ENCODE measurements at places on chromosomes 6 and 20.
A peak's percentile ranks its signal among the peaks of the same experiment; 100 is the strongest.

- DNase-seq = peak; percentile 55
These were observed 149.1 kb downstream of the SASH1 start for GRCh38 chr6:148491638-148492251.

DNA sequence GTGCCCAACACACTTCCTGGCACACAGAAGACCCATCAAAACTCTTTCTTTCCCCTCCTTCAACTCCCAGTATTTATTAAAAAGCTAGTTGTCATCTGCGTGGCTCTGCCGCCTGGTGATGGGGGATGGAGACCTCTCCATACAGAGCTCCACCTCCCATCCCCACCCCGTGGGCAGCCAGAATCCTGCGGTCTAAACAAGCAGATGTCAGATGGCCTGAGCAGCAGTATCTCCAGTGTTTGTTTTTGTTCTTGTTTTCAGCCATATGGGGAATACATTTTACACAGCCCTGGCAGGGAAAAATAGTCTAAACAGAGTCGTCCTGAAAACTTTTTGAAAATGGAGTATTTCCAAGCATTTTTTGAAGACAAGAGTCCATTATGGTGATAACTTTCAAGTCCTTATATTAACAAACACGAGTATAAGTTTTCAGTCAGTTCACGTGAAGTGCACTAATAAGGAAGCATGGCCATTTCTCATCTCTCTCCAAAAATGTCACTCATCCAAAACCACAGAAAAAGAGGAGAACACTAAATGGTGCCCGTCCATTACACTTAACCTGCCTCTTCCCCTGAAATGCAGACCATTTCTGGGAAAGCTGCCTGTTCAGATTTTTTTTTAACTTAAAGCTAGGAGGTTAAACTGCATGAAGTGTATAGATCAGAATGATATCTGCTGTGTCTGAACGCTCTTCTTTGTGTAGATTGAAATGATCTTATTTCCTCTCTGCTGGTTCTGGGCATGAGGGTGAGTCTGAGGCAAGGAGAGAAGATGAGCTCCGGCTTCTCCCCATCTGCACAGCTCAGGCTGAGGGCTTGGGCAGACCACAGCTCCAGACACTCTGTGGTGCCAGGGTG is 91.0 kb downstream of the TCP11 start:
- peak; percentile 83 for DNase-seq

DNA sequence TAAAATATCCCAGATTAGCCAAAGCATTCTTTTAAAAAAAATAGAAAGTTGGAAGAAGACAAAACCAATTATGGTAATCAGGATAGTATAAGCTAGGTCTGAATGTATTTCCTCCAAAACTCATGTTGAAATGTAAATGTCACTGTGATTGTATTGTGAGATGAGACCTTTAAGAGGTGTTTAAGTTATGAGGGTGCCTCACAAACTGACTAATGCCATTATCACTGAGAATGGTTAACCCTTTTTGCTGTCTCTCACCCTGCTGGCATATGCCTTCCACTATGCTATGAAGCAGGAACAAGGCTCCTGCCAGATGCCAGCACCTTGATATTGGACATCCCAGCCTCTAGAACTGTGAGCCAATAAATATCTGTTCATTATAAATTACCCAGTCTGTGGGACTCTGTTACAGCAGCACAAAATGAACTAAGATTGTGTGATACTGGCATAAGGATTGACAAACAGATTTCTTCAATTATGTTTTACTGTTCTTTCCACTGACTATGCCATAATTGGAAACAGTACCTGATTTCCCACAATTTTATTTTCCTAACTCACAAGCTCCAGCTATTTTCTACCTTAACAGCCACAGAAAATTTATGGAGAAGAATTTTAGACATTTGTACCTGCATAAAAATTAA is 63.8 kb downstream of the IBTK start:
- no peak for DNase-seq

GRCh38 chr20:4951299-4951698 is 50.0 kb downstream of the SLC23A2 start:
- DNase-seq = peak; percentile 77

GRCh38 chr6:154458565-154459470 is 51.7 kb downstream of the CNKSR3 start:
- peak; percentile 68 for DNase-seq

GRCh38 chr6:169996378-169997051 is 245.1 kb downstream of the ERMARD start:
- DNase-seq = no peak

GRCh38 chr20:20785226-20785625 is 72.8 kb upstream of the RALGAPA2 start:
- DNase-seq = no peak

DNA sequence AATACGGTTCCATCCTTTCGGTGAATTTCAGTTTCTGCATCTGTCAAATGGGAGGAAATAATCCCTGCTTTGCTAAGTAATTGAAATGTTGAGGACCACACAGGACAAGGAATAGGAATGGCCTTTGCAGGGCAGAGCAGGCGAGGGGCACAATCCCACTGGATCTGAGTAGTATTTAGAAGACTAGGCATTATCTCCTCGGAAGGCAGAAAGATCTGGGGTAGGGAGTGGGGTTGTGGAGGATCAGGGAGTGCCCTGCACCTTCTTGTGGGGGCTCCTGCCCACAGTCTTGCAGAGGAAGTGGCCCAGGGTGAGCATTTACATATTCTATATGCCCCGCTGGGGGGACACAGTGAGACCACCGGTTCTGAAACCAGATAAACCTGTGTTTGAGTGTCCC is 87.1 kb upstream of the SIRPA start:
- no peak for DNase-seq

- peak; percentile 86 for DNase-seq
These were observed 4.7 kb downstream of the CITED2 start for GRCh38 chr6:139369568-139370282.

DNA sequence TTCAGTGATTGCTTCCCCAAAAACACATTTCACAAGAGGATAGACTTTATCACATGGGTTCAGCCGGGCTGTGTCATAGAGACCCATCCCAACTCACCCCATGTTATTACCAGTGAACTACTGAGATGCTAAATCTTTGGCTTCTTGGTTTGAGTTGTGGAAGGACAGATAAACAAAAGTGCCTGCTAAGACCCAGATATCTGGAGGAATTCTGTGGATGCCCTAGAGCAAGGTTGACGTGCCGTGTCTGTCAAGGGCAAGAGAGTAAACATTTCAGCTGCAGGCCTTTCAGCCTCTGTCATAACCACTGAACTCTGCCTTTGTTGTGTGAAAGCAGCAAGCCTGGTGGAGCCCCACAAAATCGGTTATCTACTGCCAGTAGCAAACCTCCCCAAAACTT is 11.2 kb upstream of the THBD start:
- no peak for DNase-seq

- DNase-seq = no peak
These were observed 252.4 kb upstream of the TAB2 start for GRCh38 chr6:149065121-149065520.

- DNase-seq = peak; percentile 47
These were observed 32.6 kb downstream of the CEP85L start for GRCh38 chr6:118618676-118619377.

DNA sequence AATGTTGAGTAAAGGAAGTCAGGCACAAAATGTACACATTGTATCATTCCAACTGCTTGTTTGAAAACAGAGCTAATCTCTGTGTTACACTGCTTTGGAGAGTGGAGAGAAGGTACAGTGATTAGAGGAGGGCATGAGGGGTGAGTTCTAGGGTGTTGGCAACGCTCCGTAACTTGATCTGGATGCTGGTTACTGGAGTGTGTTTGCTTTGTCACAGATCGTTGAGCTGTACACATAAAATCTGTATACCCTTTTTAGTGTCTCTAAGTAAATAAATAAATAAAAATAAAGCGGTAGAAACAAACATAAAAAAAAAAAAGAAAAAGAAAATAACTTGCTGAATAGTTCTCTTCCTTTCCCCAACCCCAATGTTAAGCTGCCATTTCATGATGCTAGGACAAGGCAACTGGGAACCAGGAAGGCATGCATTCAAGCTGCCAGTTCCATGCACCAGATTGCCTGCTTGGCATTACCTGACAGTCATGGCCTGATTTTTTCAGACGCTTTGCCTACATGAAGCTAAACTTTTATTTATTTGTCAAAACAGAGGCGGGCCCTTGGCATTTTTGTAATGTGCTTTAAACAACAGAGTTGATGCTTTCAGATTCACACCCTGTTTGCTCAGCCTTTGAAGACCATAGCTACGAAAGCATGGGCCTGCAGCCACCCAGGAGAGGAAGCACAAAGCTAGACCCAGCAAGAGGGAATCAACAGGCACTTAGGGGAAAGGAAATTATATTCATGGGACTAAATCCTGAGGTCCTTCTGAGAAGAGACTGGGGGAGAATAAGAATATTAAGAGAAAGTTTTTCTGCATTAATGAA is 21.2 kb downstream of the TNFRSF21 start:
- DNase-seq = no peak

DNA sequence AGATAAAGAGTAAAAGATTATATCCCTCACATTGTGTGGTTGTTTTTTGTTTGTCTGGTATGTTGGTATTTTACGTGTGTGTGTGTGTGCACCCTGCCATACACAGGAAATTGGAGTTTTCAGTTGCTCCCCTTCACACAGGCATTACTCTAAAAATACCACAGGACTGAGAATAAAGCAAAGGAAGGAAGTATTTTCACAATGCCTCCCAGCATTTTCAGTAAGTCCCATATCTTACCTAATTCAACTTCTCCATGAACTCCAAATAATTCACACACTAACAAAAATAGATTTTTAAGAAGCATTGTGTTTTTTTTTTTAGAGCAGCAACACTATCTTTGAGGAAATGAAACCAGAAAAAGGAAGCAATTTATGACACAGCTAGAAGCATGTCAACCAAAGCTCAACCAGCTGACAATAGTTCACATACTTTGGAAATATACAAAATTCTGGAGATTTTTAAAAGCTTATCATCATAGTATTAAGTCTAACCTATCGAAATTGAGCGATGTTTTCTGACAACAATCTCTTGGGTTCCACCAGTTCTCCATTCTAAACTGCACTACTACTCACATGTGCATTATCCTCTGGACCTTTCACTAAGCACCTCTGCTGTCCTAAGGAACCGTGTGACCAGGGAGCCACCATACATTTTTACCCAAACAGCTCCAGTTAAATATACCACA is 2.1 kb downstream of the UBE2J1 start:
- DNase-seq = peak; percentile 59

DNA sequence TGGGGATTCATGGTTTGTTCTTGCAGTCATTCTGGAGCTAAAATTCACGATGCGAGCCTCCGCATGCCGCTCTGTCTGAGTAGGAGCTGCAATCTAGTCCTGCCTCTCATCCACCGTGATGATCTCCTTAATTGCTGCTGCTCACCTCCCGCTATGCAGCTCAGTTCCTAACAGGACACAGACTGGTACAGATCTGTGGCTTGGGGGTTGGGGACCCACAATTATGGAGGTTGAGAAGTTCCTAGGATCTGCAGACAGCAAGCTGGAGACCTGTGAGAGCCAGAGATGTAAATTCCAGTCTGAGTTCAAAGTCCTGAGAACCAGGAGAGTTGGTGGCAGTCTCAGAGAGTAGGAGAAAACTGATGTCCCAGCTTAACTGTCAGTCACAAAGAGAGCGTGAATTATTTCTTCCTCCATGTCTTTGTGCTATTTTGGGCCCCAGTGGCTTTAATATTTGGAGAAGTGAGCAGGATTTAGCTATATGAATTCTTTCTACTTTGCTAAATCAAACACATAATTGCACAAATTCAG is 378.7 kb upstream of the MAN1A1 start:
- no peak for DNase-seq

- peak; percentile 81 for DNase-seq
These were observed 4.6 kb downstream of the TP53TG5 start for GRCh38 chr20:45373353-45374100.

DNA sequence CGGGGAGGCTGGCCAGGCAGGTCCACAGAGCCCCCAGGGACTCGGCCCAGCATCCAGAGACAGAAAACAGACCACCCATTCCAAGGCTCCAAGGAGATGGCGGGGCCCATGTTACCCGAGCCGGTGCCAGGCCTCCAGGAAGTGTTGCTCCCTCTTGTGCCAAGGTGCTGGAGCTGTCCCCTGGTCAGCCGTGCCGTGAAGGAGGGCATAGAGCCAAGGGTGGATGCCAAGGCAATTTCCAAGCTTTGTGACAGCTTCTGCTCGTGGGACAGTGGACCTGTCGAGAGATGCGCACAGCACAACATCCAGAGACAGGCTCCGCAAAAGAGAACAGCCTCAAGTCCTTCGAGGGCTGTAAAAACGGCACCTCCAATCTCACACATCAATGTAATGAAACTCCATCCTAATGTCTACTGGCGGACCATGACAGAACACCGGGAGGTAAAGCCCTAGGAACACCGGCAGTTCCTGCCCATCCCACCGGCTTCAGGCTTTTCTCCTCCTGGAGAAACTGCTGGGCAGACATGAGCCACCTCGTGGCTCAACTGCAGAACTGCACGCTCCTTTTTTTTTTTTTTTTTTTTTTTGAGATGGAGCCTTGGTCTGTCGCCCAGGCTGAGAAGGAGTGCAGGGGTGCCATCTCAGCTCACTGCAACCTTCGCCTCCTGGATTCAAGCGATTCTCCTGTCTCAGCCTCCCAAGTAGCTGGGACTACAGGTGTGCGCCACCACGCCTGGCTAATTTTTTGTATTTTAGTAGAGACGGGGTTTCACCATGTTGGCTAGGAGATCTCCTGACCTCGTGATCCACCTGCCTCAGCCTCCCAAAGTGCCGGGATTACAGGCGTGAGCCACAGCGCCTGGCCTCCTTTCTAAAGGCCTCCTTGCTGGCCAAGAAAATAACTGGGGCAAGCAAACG is 30.9 kb upstream of the AVP start:
- DNase-seq = peak; percentile 67

GRCh38 chr6:9435281-9435680 is 979.6 kb downstream of the TFAP2A start:
- no peak for DNase-seq

- DNase-seq = no peak
These were observed 164.5 kb downstream of the UNC5CL start for GRCh38 chr6:40874495-40874894.

DNA sequence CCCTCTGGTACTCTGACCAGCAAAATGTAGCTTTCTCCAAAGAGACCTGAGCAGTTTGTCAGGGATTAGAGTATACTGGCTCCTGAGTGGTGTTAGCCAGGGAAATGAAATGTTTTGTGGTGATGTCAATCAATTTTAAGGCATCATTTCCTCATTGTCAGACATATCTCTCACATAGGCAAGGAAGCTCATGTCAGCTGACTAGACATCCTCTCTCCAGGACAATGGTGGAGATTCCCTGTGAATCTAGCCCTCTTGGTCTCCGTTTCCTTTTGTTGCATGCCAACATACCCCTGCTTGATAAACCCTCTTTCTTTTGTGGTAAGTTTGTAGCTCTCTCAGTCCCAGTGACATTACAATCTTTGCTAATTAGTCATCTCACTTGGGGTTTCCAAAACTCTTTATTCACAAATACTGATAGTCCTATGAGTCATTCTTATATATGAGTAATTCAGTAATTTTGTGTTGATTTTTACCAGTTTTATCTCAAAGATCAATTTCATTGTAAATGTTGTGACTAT is 135.6 kb upstream of the PTPRK start:
- DNase-seq = peak; percentile 96

GRCh38 chr6:30202366-30202765 is 10.8 kb downstream of the TRIM26 start:
- no peak for DNase-seq

- DNase-seq = no peak
These were observed 81.7 kb upstream of the SLC22A23 start for GRCh38 chr6:3538536-3538935.

- peak; percentile 32 for DNase-seq
These were observed 8.3 kb downstream of the PM20D2 start for GRCh38 chr6:89154131-89154530.
